ENCODE measurements at places on chromosomes 2 and 18.

DNA sequence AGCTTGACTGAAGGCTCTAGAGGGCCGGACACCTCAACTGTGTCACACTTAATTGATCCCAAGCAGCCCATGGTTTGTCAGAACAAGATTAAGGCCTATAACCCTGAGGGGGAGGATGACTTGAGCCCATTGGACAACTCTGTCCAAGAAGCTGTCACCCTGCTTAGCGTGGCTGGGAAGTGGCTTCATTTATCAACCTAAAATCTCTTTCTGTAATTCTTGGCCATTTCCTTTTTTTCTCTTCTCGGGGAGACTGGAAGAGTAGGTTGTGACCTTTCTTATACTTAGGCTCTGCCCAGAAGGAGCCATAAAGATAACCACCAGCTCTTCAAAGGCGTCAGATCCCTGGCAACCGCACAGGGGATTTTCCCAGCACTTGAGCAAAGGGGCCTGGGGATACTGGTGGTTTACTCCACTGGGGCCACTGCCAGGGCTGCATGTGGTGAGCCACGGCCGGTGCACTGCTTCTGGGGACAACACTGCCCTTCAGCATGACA is 265.5 kb downstream of the CYRIA start:
- DNase-seq: no peak

- no peak for DNase-seq
These were observed 4.8 kb downstream of the OTX1 start for GRCh38 chr2:63055226-63056106.

DNA sequence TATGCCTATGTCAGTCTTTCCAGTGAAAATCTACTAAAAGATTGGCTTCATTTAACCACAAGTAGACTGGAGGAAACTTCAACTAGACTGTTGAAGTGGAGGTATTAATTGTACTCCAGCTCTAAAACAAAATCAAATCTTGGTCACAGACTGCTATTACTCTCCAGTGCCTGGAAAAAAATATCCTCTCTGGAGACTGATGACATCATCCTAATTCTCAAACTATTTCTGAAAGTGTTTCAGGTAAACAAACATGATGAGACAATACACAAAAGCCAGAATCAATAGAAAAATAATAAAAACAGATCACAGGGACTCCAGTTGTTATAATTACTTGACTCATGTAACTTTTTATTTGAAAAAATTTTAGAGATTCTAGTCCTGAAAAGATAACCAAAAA is 87.7 kb upstream of the MYO3B start:
- DNase-seq: no peak

DNA sequence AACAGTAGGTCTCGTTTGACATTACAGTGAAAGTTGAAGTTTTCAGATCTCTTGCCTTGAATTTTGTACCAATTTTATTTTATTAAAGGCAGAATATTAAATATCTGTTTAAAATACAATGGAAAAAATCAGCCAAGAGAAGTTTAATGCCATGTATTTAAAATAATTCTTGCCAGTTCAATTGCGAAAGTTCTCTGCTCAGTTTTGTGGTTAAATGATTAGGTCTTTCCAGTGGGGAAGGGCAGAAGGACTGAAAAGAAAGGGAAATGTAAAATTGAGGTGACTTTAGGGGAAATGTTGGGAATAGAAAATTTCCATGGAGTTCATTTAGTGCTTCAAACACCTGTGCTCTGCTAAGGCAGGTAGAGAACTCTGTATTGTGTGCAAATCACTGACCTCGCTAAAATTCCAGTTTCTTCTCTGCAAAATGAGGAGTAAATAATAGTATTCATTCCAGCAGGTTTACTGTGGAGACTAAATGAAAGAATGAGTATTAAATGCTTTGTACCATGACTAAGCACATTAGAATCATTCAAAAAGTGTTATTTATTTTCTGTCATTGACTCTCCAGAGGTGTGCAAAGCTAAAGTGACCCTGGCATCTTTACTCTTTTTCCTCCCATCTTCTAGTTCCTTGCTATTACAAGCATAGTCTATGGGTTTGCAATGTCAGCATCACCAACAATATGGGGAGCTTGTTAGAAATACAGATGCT is 74.4 kb downstream of the KIAA1328 start:
- no peak for DNase-seq

DNA sequence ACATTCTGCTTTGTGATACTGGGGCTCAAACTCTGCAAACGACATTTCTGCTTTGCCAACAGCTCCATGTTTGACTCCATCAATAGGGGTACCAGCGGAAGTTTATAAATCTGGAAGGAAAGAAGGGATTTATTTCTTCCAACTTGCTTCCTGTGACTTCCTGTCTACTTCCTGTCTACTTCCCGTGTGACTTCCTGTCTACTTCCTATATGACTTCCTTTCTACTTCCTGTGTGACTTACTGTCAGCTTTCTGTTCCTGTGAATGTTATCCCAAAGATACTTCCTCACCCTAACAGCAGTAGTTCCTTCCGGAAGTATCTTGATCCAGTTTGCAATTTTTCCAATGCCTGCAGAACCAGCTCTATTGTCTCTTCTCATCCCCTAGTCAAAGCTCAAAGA is 52.0 kb upstream of the MBOAT2 start:
- no peak for DNase-seq

GRCh38 chr2:227347117-227347516 is 22.1 kb downstream of the MFF start:
- DNase-seq: no peak

GRCh38 chr2:10538224-10538894 is 90.2 kb upstream of the ODC1 start:
- DNase-seq: no peak

DNA sequence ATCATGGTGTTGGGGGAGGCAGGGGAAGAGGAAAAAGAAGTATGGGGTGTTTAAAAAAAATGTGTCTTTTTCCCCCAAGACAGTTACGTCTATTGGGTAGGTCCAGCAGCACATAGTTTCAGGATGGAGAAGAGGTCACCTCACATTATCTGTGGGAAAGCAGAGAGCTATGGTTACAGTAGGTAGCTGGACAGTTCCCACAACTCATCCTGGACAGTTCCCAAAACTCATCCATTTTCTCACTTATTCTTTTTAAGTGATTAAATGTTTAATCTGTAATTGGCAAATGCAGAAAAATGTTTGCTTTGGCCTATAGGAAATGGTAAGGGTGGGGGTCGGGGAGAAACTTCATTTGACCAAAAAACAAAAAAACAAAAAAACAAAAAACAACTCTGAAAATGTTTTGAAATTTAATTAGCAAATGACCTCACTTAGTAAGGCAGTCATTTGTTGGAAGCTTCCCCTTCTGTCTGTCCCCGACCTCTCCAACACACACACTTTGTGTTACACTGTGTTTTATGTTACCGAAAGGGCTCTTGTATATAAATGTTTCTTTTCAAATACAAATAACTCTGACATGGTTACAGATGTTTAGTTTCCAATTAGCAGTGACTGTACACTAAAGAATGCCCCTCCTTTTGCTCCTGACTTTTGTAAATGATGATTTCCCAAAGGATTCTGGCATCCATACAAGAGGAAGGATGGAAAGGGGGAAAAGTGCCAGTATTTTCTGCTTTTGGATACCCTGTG is 173.3 kb upstream of the ZFP36L2 start:
- DNase-seq: no peak

DNA sequence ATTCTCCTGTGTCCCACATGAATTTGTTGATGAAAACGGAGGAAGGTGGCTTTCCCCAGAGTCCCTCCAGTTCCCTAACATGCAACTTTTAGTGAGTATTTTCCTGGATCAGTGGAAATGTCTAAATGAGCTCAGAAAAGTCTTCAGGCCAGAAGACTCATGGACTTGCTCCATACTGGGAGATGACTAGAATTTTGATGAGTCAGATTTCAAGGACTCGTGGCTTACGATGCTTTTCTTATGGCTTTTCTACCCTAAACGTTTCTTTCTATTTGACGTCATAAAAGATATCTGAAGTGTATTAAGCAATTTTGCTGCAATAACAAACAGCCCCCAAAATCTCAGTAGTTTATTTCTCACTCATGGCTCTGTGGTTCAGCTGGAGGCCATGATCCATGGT is 397.6 kb downstream of the FBXO15 start:
- no peak for DNase-seq

GRCh38 chr2:179701524-179702110 is 159.8 kb downstream of the ZNF385B start:
- DNase-seq: no peak

GRCh38 chr2:144358979-144359541 is 160.9 kb downstream of the ZEB2 start:
- DNase-seq: no peak

DNA sequence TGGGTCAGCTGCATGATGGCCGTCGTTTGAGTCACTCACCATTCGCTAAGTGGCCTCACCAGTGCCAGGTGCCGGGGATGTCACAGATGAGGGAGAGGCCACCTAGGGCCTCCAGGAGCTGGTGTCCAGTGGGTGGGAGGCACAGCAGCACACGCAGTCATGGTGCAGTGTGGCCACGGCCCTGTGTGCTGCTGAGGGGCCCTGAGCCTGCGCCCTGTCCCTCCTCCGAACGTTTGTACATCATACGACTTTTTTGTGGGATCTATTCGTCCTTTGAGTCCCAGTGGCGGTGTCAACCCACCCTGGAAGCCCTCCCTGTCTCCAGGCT is 30.1 kb upstream of the ODC1 start:
- DNase-seq: no peak

- DNase-seq: no peak
These were observed 105.9 kb downstream of the PXDN start for GRCh38 chr2:1638281-1638860.

DNA sequence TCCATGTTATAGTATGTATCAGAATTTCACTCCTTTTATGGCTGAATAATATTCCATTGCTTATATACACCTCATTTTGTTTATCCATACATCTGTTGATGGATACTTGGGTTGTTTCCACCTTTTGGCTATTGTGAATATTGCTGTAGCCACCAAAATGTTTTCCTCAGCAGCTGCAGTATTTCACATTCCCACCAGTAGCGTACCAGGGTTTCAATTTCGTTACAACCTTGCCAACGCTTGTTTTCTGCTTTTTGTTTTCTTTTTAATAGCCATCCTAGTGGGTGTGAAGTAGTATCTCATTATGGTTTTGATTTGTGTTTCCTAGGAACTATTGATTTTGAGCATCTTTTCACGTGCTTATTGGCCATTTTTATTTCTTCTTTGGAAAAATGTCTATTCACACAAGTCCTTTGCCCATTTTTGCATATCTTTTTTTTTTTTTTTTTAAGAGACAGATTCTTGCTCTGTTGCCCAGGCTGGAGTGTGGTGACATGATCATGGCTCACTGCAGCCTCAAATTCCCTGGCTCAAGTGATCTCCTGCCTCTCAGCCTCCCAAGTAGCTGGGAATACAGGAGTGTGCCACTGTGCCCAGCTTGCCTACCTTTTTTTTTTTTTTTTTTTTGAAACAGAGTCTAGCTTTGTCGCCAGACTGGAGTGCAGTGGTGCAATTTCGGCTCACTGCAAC is 14.2 kb downstream of the UBXN2A start:
- no peak for DNase-seq

GRCh38 chr2:9574331-9574730 is 18.7 kb upstream of the ADAM17 start:
- no peak for DNase-seq

- no peak for DNase-seq
These were observed 30.2 kb upstream of the EGR4 start for GRCh38 chr2:73323551-73323950.

DNA sequence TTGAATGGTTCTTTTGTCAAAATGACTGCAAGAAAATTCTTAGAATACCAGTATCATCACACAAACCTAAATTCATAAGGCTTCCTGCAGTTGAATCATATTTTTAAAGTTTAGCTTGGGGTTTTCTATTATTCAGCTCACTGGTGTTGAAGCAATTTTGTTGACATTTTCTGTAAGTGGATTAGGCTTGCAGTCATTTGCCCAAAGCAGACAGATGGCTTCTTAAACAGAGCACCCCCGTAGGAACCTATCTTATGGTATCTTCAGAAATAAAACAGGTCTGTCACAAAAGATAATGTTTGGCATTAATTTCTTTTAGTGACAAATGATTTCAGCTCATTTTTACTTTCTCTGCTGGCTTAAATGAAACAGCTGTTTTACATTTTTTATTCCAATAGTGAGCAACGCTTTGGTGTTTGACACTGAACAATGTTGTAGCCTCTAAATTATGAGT is 331.1 kb downstream of the PLCL1 start:
- DNase-seq: no peak

- peak; percentile 29 for DNase-seq
These were observed at the start of gene KCNK3 for GRCh38 chr2:26692279-26692896. TSS of gene KCNK3 (plus strand) at chr2:26692722. CDS start at chr2:26692876, 154 bp downstream.

DNA sequence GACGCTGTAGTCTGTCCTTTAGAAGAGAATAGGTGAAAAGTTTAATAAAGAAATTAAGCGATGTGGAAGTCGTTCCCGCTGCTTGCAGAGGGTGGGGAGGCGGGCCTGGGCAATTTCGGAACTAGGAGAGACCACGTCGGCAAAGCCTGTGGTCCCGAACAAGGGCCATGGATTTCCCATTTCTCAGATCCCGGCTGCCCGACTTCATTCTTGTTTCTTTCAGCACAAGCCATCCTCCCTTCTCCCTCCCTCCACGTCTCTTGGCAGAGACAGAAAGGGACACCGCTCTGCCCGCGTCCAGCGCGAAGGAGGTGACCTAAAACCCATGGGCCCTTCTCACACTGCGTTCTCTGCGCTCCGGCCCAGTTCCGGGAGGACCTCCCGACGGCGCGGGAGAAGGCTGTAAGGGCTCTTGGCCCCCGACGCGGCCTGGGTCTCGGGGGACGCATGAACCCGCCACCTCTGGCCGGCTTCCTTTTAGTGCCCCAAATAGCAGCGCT is 2.2 kb upstream of the BCL2L11 start:
- no peak for DNase-seq

DNA sequence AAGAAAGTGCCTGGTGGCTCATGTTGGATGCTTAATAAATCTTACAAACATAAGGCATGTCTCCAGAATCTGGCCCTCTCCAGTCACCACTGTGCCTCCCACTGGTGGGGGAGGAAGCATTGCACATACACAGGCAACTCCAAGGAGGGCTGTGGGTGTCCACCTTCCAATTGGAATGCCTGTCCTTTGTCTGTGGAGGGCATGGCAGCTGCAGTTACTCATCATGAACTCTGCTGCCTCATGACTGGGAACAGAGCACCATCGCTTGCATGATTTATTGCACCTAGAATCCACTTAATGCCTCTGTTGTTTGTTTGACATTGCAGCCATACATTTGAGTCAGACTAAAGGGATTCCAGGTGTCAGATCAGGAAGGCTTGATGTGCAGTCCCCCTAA is 278.9 kb downstream of the PRKCE start:
- no peak for DNase-seq

GRCh38 chr2:20187331-20187730 is 37.6 kb downstream of the SDC1 start:
- DNase-seq: no peak

Data from stimulated activated CD4-positive, alpha-beta T cell treated with anti-CD3 and anti-CD28 coated beads, Interleukin-15, amount 100 ng/mL, for 1 hour (primary cell).